ENCODE measurements at places on chromosomes 16 and 17. TPM values are rescaled to one million over a fixed set of nuclear protein-coding genes. Genes with fewer than 3 reads are reported as not detected.

TEX19 gene
- total RNA-seq, result not detected

SAMD14 gene
- 0.28 TPM for total RNA-seq

RNF222 gene
- 1.4 TPM for total RNA-seq

FOXN1 gene
- under 0.01 TPM for total RNA-seq

DBNDD1 gene
- total RNA-seq, result 5.1 TPM

ATP2C2 gene
- total RNA-seq, result 26.7 TPM
